MCF 10A (cell line): ENCODE measurements at places on chromosomes 7 and 10. TPM values are rescaled to one million over a fixed set of nuclear protein-coding genes. Genes with fewer than 3 reads are reported as not detected.

DNA sequence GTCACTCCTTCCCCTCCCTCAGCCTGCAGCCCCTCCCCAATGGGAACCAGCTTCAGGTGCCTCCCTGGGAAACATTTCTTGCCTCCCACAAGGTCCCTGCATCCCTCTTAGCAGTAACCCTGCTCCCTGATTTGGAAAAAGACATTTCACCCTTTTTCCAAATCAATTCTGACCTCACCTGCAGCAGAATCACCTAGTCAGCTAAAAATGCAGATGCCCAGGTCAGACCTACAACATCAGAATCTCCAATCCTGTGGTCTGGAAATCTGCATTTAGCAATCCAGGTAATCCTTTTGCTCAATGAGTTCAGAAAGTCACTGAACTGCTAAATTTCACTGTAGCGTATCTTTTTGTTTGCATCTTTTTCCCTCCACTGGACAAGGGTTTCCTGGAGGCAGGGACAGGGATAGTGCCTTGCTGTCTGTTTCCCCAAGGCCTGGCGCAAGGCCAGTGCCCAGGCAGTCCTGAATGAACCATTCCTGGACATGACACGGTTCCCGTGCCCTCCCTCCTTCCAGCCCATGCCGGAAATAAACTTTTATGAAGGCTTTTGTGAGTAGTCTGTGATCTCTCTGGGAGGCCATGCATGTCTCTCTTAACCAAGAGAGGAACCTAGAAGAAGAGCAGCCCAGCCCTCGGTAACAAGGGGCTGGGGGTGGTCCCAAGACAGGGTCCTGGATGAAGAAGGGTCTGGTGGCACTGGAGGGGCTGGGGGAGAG lies 44.0 kb downstream of the COL13A1 start:
- H3K27ac ChIP-seq, result no peak overlapping the region
- no peaks in the 10 kb centered on the region for H3K36me3 ChIP-seq

DNA sequence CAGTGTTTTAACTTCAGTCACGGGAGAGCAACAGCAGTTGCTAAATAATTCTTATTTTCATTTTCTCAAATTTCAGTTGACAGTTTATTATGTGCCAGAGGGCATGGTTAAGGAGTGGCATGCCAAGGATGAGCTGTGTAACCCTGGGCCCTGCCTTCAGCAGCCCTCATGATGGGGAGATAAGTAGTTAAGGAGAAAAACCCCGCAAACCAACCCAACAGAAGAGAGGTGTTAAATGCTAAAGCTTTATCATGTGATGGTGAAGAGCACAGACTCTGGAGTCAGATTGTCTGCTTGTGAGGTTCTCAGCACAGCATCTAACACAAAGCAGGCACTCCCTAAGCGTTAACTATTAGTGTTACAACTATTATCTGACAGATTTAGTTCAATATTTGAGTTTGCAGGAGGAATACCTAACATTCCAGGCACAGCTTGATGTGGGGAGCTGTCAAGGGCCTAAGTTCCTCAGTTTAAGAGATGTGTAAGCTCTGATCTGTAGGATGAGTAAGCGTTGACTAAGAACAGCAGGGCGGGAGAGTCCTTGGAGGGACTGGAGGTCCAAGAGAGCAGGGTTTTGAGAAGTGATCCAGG lies 29.6 kb downstream of the STAM start:
- H3K36me3 ChIP-seq, result no peaks in the 10 kb centered on the region
- H3K4me1 ChIP-seq, result peaks cover 24% of the 10 kb centered on the region

The TMEM213 gene
- total RNA-seq, result not detected in 2 replicates

- H3K36me3 ChIP-seq, result no peaks in the 10 kb centered on the region
- peak overlapping the region; percentile 26 for H3K4me3 ChIP-seq
- H3K27ac ChIP-seq, result peak overlapping the region; percentile 98
These were observed 15.4 kb upstream of the HIBADH start for GRCh38 chr7:27677912-27678612.

The OPN1SW gene
- not detected in 2 replicates for total RNA-seq

- no peaks in the 10 kb centered on the region for H3K36me3 ChIP-seq
- no peak for DNase-seq
- no peak overlapping the region for H3K27ac ChIP-seq
- no peaks in the 10 kb centered on the region for H3K4me1 ChIP-seq
- H3K27me3 ChIP-seq, result no peaks in the 10 kb centered on the region
These were observed 39.0 kb upstream of the AOAH start for GRCh38 chr7:36763132-36763816.

DNA sequence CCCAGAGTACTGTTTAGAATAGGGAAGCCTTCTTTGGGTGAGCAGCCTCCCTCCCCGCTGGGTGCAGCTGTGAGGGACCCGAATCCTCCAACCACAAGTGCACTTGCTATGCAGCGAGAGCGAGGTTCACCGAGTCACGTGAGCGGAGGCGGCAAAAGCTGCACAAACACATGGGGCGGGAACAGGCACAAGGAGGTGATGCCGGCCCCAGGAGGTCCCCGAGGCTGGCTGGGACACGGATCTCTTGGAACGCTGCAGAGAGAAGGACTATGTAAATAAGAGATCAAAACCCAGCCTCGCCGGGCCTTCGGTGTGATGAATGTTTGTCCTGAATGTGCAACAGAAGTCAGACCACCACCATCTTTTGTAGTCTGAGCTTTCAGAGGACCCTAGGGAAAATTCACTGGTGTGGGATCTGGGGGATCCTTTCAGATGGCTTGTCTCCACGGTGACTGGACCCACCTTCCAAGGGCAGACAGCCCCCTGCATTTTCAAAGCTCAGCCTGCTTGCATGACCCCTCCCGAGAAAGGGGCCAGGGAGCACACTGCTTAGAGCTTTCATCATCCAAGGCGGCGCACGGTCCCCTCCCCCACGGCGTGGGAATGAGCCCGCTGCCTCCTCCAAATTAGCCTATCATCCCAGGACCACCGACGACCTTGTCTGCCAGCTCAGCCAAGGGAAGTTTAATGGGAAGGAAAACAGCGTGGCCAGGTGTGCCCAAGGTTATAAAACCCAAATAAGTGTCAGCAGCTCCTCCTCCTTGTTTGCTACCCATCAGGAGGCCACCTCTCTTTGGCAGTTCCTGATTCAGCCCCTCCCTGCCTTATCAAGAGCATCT lies 327.7 kb downstream of the CXCL12 start:
- no peak overlapping the region for H3K4me3 ChIP-seq
- peaks cover 4% of the 10 kb centered on the region for H3K4me1 ChIP-seq
- DNase-seq, result no peak
- no peaks in the 10 kb centered on the region for H3K36me3 ChIP-seq

The PAPOLB gene
- total RNA-seq, result not detected in 2 replicates

The C10orf67 gene
- 0.15 and 0.21 TPM in 2 replicates for total RNA-seq

DNA sequence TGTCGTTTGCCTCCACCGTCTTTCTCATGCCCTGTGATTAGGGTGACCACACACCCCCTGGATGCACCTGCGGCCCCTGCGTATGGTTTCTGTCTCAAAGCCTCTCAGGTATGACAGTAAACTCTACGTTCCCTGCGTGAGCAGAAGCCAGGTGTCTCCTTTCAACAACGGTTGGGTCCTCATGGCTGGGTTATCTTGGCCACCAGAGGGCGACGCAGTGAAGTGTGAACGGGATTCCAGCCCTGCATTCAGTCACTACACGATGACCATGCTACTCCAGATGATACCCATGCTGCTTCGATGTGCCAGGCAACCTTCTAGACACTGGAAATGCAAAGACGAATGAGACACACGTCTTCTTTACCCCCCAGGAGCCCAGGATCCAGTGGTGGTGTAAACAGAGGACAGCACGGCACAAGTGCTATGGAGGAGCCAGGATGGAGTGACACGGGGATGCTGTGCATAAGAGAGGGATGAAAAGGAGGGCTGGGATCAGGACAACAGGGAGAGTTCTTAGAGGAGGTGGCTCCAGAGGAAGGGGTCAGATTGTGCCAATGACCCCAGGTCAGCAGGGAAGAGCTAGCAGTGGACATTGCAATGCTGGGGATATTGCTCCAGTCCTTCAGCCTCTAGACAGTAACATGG lies 228.1 kb upstream of the PFKP start:
- H3K4me3 ChIP-seq, result no peak overlapping the region
- no peak overlapping the region for H3K27ac ChIP-seq
- DNase-seq, result peak; percentile 64
- H3K36me3 ChIP-seq, result no peaks in the 10 kb centered on the region
- peaks cover 70% of the 10 kb centered on the region for H3K27me3 ChIP-seq

DNA sequence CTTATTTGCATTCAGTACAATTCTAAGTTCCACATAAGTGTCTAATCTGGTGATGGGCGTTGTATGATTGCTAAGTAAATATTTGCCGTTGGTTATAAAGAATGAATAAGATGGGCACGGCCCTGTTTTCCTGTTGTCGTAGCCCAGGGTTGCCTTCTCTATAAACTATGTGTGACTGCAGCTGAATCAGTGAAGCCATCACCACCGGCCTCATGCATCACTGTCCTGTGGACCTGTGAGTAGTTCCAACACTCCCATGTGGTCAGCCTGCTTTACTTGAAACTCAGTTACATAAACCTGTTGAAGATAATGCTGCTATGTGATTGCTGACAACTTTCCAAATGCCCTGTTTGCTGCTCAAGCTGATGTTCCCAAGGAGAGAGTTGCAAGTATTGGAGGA lies 21.6 kb upstream of the KLF6 start:
- H3K4me3 ChIP-seq, result peak overlapping the region; percentile 23
- H3K27ac ChIP-seq, result peak overlapping the region; percentile 100
- no peaks in the 10 kb centered on the region for H3K36me3 ChIP-seq
- DNase-seq, result peak; percentile 39

DNA sequence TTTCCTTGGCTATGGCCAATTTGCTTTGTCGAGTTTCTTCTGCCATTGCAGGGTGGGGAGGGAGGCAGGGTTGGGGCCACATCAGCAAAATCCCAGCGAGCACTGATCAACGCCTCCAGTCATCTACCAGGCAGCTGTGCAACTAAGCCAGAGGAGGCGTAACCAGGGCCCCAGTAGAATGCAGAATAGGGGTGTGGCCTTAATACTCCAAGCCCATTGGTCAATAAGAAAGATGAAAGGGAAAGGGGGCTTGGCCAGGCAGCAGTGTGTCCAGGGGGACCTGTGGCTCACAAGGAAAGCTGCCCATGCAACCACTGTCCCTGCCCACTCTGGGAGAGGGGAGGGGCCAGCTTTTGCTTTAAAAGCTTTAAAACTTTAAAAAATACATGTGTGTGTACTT lies 21.5 kb upstream of the GGCT start:
- peaks cover 6% of the 10 kb centered on the region for H3K4me1 ChIP-seq
- H3K36me3 ChIP-seq, result no peaks in the 10 kb centered on the region
- H3K27ac ChIP-seq, result no peak overlapping the region
- no peak for DNase-seq

DNA sequence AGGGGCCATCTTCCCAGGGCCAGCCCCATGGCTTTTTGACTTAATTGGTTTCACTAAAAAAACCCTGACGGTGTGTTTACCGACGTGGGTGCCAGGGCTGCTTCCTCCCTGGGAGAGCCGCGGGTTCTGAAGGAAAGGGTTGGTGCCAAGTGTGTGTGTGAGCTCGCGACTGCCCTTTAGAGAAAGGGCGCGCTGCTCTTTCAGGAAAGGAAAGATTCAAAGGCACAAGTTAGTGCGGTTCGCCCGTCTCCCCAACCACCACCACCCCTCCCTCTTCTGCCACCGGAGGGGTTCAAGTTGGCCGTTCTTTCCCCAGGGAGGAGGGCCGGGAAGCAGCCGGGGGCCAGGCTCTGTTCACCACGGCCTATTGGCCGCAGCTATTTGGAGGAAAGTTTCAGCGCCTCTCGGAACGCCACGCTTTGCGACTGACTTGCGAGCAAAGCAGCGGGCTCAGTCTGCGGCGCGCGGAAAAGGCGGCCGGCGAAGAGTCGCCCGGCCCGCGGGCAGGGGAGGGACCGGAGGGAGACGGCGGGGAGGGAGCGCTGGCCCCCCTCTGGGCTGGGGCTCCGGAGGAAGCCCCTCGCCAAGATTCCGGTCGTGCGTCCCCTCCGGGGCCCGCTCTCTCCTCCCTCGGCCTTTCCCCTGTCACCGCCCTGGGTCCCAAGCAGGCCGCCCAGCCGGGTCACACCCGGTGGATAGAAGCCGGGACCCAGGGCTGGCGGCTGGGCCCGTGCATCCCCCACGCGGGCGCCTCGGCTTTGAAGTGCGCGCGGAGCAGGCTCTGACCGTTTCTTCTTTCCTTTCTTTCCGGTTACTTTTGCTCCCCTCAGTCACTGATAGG lies 165.9 kb upstream of the PPP1R3A start:
- peaks cover 6% of the 10 kb centered on the region for H3K4me1 ChIP-seq
- no peaks in the 10 kb centered on the region for H3K36me3 ChIP-seq
- no peak for DNase-seq
- H3K4me3 ChIP-seq, result peak overlapping the region; percentile 67
- H3K27ac ChIP-seq, result no peak overlapping the region

The ZNF503 gene
- total RNA-seq, result 7.3 and 8.1 TPM in 2 replicates

DNA sequence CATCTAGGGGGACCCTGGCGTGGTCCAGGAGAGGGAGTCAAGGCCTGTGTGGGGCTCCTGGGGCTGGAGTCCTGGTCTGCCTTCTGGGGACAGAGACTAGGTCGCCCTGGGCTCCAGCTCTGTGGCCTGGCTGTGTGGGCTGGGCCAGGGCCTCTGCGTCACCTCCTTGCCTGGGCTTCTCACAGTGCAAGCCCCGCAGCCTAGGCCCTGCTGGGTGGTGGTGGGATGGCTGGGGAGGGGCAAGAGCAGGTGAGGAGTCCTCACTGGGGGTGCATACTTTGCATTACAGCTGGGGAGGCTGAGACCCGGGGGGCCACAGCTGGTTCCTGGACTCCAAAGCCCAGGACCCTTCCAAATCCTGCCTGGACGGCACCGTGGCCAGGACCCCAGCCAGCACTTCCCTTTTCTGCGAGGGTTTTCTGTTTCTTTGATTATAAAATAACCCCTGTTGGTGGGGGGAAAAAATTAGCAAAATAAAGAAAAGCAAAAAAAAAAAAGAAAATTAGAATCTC lies 23.5 kb downstream of the PWWP2B start:
- no peak overlapping the region for H3K4me3 ChIP-seq
- no peak for DNase-seq
- H3K27ac ChIP-seq, result peak overlapping the region; percentile 18
- H3K27me3 ChIP-seq, result no peaks in the 10 kb centered on the region
- H3K36me3 ChIP-seq, result no peaks in the 10 kb centered on the region

DNA sequence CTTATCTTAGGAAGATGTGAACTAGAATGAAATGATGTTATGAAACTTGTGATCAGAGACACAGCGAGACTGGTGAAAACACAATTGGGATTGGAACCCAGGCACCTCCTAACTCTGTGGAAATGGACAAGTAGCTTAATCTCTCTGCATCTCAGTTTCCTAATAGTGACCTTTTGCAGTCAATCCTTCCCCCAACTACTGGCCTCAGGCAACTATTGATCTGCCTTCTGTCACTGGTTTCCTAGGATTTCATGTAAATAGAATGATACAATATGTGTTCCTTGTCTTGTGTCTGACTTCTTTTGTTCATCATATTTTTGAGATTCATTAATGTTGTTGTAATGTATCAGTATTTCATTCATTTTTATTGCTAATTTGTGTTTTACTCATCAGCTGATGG lies 341.7 kb downstream of the REEP3 start:
- H3K4me3 ChIP-seq, result no peak overlapping the region
- peaks cover 44% of the 10 kb centered on the region for H3K27me3 ChIP-seq
- no peaks in the 10 kb centered on the region for H3K36me3 ChIP-seq

The APBB1IP gene
- not detected in 2 replicates for total RNA-seq
